ENCODE measurements at places on chromosomes 7 and 10.

GRCh38 chr7:6305330-6305729 is 32.9 kb upstream of the CYTH3 start:
- no peak for DNase-seq

DNA sequence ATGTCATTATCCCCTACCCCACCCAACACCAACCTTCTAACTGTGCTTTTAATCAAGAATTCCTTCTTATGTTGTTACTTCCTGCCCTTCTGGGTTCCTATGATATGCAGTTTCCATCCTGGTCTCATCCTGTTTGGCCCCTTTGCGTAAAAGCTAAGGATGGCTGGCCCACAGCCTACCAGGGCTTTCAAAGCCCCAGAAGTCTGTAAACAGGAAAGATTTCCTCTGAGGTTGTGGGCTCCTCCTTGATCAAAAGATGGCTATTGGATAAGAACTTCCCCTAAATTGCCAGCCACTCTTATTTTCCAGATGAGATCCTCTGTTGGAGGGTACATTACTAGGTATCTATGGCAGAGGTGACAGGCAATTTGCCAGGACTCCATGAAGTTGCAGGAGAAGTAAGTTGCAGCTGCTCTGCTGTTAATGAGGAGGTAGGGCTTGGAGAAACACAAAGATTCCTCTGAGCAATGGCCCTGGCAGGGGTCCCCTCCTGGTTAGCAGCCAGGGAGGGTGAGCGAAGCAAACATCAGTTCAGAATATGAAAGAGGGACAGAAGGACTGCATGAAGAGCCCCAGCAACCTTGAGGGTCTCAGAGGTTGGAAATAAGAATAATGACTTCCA is 32.1 kb downstream of the NRP1 start:
- no peak for DNase-seq

- no peak for DNase-seq
Measured at GRCh38 chr10:37582237-37582636, 275.2 kb downstream of the ZNF248 start.

DNA sequence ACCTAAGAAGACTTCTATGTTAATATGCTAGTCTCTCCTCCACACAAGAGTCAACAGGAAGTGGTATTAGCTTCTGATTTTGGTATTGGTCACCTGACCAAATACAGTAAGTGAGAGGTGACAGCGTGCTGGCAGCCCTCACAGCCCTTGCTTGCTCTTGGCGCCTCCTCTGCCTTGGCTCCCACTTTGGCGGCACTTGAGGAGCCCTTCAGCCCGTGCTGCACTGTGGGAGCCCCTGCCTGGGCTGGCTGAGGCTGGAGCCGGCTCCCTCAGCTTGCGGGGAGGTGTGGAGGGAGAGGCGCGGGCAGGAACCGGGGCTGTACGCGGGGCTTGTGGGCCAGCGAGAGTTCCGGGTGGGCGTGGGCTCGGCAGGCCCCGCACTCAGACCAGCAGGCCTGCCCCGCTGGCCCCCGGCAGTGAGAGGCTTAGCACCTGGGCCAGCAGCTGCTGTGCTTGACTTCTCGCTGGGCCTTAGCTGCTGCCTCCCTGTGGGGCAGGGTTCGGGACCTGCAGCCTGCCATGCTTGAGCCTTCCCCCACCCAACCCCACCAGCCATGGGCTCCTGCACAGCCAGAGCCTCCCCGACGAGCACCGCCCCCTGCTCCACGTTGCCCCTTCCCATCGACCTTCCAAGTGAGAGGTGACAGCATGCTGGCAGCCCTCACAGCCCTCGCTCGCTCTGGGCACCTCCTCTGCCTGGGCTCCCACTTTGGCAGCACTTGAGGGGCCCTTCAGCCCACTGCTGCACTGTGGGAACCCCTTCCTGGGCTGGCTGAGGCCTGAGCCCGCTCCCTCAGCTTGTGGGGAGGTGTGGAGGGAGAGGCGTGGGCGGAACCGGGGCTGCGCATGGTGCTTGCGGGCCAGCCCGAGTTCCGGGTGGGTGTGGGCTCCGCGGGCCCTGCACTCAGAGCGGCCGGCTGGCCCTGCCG is 4.2 kb upstream of the ACSL5 start:
- DNase-seq, result peak; percentile 35

- DNase-seq, result peak; percentile 15
Measured at GRCh38 chr7:41630741-41631140, 72.1 kb downstream of the INHBA start.

- DNase-seq, result no peak
Measured at GRCh38 chr7:47379629-47380324, 202.1 kb downstream of the TNS3 start.

DNA sequence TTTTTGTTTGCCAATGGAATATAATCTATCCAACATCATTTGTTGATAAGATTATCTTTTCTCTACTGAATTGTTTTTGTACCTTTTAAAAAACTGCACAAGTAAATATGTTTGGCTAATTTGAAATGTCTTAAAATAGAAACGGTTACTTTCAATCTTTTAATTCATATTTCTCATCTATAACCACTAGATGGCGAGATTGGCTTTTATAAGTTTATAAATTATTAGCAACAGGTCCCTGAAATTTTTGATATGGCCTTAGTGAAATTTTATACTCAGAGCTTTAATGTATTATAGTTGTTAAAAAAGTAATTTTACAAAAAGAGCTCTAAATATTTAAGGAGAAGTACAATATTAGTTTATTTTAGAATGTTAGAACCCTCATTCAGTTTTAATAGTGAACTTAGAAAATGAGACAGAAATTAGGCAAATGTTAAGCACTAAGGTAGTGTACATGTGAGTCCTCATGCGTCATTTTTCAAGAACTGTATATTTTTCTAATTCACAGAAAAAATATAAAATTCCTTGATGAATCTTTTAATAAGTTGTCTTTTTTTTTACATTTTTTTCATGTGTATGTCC is 592.5 kb downstream of the ARL4A start:
- DNase-seq, result no peak
